ENCODE measurements at places on chromosomes 1 and 21. TPM values are rescaled to one million over a fixed set of nuclear protein-coding genes. Genes with fewer than 3 reads are reported as not detected.

DNA sequence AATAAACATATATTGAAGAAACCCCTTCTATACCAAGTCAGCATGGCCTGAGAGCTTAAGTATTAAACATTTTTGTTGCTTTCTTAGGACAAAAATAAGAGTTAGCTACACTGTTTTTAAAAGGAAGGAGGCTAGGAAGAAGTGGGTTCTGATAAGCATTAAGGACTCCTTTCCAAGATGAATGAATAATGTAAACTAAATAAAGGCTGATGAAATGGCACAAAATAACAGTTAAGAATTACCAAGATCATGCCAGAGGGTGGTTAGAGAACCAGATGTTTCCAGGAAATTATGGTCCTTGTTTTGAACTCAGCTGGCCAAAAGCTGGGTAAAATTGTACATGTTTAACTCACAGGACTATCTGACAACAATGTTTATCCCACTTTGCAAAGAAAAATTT lies 114.1 kb upstream of the ETS2 start:
- ATAC-seq = no peak

CCDC28B gene
- 1.1 TPM for total RNA-seq

FAM167B gene
- 1.5 TPM for total RNA-seq

DNA sequence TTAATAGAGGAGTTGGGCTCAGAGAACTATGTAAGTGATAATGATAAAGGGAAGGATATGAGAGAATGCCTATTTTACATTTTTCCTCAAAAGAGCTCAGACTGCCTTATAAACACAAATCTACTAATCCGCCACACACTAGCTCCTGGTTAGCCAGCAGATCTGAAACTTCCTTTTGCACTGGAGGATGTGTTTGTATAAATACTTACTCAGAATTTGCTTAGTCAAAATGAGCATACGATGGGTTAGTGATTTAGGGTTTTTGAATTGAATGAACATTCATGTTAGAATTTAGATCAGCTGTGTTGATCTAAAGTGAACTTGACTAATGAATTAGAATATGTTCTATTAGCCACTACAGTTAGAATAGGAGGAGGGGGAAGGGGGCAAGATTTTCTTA lies 9.1 kb upstream of the IER5 start:
- no peak for ATAC-seq

DNA sequence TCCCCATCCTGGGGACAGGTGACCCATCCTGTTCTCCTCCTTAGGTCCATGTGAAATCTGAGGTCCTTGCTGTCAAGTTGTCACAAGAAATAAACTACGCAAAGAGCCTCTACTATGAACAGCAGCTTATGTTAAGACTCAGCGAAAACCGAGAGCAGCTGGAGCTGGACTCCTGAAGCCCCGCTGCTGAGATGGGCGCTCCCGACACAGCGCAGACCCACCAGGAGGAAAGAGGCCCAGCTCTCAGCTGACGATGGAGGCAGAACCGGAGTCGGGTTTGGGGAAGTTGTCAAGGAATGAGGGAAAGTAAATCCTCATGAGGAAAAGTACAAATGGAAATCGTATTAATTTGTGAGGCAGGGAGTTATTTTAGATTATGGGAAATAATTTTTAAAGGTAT lies 109.2 kb downstream of the DHRS3 start:
- ATAC-seq = no peak

GRCh38 chr1:109546311-109547109 lies 1.9 kb upstream of the GNAI3 start:
- peak; percentile 72 for ATAC-seq

- peak; percentile 90 for ATAC-seq
Measured at GRCh38 chr1:221419513-221420095, 322.3 kb downstream of the DUSP10 start.
